ENCODE measurements at places on chromosomes 16 and 17.

GRCh38 chr17:58514770-58515157, 326 bp upstream of the MTMR4 start:
- DNase-seq = no peak

DNA sequence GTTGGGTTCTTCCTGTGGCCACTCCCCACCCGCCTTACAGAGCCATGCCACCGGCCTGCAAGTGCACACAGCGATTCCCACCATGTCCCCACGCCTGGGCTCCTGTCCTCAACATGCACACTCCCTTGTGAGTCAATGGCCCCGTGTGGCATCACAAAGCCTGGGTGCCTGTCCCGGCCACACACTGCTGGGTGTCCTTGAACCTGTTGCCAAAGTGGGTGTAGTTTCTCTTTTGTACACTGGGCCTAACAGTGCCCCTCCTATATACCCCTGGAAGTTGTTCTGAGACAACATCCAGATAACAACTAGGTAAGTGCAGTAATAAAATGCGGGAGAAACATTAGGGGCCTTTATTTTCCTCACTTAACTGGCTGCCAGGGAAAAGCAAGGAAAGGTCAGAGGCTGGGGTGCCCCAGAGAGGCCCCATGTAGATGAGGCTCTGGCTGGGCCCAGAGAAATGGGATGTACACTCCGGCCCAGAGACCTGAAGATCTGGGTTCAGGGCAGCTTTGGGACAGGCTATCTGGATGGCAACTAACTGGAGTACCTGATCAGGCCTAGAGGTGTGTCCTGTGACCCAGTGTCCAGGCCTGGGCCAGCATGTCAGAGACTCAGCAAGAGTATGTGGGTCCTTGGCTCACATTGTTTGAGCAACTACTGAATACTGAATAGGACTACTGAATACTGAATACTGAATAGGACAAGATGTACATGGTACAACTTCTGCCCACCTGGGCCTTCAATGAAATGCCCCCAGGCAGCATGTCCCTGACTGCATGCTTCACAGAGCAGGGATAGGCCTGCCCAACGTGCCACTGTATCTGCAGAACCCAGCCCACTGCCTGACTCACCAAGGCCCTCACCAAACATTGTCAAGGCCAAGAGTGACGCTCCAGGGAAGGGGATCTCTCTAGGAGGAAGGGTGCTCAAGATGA, 8.3 kb downstream of the ABCC3 start:
- no peak for DNase-seq

DNA sequence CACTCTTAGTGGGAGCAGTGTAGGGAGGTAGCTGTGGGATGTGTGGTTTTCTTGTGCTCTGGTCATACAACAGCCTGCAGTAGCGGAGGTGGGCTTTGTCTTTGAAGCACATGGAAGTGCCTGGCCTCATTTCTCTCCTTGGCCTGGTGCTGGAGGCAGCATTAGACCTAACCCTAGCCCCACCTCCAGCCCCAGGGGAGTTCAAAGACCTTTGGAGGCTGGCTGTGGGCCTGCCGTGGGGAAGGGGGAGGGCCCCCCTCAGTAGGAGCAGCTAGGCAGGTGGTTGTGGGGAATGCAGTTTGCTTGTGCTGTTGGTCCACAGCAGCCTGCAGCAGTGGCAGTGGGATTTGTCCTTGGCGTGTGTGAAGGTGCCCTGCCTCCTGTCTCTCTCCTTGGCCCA, 91.7 kb downstream of the BCAS3 start:
- no peak for DNase-seq

- DNase-seq = no peak
Measured at GRCh38 chr16:14564323-14564722, 65.7 kb downstream of the PARN start.

Measured in activated CD4-positive, alpha-beta T cell treated with anti-CD3 and anti-CD28 coated beads, Interleukin-2, amount 50 U/mL, for 24 hours (primary cell).